ENCODE measurements at places on chromosomes 16 and 17. TPM values are rescaled to one million over a fixed set of nuclear protein-coding genes. Genes with fewer than 3 reads are reported as not detected.
A peak's percentile ranks its signal among the peaks of the same experiment; 100 is the strongest.

Gene KRT14
- total RNA-seq, result 0.58 TPM

Gene ODF4
- not detected for total RNA-seq

Gene CDH1
- 0.16 TPM for total RNA-seq

Gene WNT9B
- total RNA-seq, result 0.53 TPM

Gene LMF1
- 12.0 TPM for total RNA-seq

Gene RCVRN
- not detected for total RNA-seq

Gene FOXJ1
- not detected for total RNA-seq

Gene KLHL36
- total RNA-seq, result 35.8 TPM

Gene TNFSF13
- 15.0 TPM for total RNA-seq

Gene RAMP2
- total RNA-seq, result 40.9 TPM

Gene MMP25
- 2.3 TPM for total RNA-seq

DNA sequence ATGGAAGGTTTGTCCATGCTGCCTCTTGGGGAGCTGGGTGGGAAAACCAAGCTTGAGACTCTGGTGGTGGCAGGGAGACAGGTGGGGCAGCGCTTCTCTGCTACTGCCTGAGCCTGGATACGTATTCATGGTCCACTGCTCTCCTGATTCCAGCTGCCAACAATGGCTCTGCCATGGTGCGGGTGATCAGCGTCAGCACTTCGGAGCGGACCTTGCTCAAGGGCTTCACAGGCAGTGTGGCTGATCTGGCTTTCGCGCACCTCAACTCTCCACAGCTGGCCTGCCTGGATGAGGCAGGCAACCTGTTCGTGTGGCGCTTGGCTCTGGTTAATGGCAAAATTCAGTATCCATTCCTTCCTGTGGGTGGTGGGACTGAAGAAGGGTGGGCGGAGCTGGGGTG, 4.2 kb downstream of the EDC4 start:
- no peak for DNase-seq

DNA sequence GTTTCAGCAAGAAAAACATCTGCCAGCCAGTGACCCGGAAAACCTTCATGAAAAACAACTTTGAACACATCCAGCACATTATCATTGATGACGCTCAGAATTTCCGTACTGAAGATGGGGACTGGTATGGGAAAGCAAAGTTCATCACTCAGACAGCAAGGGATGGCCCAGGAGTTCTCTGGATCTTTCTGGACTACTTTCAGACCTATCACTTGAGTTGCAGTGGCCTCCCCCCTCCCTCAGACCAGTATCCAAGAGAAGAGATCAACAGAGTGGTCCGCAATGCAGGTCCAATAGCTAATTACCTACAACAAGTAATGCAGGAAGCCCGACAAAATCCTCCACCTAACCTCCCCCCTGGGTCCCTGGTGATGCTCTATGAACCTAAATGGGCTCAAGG, 22.2 kb downstream of the SLFN5 start:
- no peak for DNase-seq

GRCh38 chr16:2592786-2593185, 55.0 kb downstream of the PDPK1 start:
- peak; percentile 13 for DNase-seq

DNA sequence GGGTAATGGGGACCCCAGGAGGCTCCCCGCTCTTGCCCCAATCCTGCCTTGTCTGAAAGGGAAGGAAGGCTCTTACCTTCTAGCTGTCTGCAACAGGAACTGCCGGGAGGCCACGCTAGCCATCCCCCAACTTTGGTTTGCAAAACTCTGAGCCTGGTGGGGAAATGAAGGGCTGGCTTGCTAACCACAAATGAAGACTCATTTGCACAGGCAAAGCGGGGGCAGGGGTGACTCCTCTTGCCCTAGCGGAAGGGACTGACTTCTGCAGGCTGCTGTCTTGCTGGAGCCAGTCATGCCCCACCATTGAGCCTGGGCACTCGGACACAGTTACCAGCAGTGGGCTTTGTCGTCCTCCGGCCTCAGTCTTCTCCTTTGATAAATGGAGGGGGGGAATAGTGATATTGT, 52.6 kb downstream of the PLCG2 start:
- DNase-seq, result peak; percentile 54

DNA sequence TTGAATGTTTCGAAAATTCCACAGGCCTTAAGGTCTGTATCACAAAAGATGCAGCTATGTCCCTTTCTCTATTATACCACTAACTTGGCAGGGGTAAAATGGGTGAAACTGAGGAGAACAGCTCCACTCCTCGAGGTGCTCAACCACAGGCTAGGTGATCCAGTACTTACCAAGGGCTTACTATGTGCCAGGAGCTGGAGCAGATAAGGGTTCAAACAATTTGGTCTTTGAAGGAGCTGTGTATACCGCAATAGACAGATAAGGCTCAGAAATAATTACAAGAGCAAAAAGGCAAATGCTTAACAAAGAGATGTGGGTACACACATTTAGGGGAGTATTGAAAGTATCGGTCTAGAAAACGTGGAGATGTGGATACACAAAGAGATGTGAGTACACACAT, 1.5 kb downstream of the XPO6 start:
- DNase-seq, result no peak

DNA sequence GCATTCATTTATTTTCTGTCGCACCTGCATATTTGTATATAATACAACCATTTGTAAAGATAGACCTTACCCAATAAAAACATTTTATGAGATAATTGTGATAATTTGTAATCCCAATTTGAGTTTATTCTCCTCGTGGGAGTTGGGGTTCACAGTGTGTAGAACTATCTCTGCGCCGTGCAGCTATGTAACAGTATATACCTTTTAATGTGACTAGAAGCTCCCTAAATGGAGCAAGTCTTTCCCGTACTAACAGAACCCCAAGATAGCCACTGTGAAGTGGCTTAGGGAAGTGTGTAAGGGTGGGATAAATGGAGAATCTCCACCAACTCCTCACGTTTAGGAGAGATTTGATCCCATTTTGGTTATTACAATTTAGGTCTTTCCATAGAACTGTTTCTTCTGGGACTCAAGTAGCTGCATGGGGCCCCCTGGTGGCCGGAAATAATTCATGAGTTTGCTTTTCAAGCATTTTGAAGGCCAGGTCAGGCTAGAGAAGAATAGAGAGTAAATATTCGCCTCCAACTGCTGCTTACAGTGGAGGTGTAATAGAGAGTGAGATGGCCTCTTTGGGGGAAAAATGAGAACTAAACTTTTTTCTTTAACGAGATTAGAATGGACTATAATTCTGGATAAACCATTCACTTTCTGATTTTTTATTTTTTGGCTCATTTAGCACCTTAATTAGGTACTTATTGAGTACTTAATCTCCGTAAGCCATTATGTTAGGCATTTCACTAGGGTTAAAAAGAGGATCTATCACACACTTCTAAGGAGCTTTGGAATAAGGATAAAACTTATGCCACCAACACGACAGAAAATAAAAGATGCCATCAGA, 4.5 kb downstream of the TMEM100 start:
- peak; percentile 86 for DNase-seq

- no peak for DNase-seq
Observed at GRCh38 chr17:8031261-8031661, 7.6 kb upstream of the ALOX15B start.

GRCh38 chr16:68299571-68300453, 10.9 kb downstream of the SLC7A6OS start:
- DNase-seq, result no peak

DNA sequence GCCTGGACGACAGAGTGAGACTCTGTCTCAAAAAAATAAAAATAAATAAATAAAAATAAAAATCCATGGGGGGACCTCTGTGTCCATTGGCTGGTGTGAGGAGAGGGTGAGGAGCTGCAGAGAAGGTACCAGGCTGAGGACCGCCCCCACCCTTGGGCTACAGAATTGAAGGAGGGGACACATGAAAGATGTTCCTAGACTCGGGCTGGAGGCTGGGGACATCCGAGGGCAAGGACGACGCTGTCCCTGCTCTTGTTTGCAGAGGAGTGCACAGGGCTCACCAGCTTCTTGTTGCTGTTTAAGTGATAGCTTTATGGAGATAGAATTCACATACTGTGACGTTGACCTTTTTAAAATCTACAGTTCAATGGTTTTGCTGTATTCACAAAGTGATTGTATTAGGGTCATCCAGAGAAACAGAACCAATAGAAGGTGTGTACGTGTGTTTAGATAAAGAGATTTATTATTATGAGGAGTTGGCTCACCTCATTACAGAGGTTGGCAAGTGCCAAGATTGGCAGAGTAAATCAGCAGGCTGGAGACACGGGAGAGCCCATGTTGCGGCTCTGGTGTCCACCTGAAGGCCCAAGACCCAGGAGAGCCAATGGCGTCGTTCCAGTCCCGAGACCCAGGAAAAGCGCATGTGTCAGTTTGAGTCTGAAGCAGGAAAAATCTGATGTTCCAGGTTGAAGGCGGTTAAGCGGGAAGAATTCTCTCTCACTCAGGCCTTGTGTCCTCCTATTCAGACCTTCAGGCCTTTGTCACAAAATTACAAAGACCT, 320.7 kb downstream of the SEC14L1 start:
- no peak for DNase-seq

GRCh38 chr17:49565948-49566491, 9.7 kb upstream of the NXPH3 start:
- DNase-seq, result peak; percentile 86

DNA sequence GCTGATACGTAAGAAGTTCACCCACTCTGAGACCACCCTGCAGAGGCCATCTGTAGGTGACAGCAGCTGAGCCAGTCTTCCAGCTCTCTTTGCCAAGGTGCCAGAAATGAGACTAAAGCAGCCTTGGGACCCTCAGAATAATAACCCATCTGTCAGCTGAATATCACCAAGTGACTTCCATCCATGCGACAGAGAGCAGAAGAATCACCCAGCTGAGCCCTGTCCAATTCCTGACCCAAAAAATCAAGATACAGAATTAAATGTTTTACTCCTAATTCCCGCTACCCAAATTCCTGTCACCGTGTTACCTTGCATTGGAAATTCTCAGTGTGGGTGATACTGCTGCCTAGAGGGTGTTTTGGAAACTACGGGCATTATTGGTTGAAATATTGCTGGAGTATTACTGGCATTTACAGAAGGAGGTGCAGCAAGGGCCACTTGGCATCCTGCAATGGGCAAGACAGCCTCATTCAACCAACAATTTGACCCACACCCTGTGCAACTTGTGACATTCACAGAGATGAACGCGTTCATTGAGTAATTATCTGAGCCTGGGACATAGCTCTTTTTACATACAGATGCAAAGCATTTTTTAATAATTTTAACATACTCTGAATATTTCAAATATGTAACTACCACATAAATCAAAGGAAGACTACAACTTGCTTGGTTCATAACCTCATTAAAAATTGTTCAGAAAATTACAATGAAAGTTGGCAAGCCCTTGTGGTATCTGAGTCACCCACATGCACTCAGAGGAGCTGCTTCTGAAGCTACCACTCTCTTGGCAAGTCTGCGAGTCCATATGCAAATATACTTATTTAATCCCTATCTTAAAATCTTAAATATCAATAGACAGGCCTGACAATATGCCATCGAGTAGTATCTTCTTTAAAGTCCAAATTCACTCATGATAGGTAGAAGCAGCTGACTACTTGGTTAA, 126.6 kb downstream of the C16orf95 start:
- no peak for DNase-seq

- DNase-seq, result no peak
Observed at GRCh38 chr17:27264068-27264812, 29.7 kb upstream of the WSB1 start.

GRCh38 chr16:26983426-26983825, 83.3 kb upstream of the C16orf82 start:
- no peak for DNase-seq

- DNase-seq, result no peak
Observed at GRCh38 chr17:51524524-51524923, 264.2 kb downstream of the UTP18 start.

DNA sequence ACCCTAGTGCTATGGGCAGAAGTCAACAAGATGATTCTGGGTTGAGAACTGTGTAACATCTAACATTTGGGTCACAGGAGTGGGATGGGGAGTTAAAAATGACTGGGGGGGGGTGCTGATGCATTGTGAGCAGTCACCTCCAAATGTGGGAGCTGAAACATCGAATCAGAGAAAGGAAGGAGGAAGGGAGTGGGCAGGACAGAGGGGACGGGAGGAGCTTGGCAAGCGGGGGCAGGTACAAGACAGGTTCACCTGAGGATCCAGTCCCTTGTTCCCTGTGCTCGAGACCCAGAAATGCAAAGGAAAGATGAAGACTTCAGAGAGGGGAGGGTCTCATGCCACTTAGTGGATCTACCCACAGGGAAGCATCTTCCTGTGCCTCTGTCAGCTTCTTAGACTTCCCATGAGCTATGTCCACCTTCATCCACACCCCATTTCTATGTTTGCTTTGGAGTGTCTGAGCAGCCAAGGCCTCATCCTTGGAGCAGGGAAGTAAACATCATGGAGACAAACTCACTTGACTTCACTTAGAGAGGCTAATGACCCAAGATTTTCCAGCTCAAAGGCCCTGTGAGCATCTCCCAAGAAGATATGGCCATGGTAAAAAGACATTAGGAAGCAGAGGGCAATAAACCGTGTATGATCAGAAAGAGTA, 20.5 kb downstream of the SMPD3 start:
- DNase-seq, result no peak

All from left cardiac atrium (tissue), 4 donors.